ENCODE measurements at places on chromosomes 6 and 20.

GRCh38 chr6:26021001-26021349, 58.4 kb downstream of the TRIM38 start:
- peak; percentile 72 for DNase-seq

DNA sequence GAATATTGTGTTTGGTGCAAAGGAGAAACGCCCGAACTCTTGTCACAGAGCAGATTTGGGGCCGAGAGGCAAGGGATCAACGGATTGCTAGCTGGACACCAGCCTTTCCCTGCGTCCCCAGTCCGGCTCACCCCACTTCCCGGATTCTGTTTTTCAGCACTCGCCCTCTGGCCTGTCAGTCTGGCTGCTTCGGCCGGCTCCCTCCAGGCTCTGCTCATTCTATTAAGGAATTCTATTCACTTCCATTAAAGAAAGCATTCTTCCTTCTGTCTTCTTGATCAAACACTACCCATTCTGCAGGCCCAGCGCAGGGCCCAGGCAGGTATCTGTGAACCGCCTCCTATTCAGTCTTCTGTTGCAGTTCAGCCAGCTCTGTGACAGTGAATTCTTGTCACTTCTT, 91.7 kb downstream of the RNF182 start:
- no peak for DNase-seq

- DNase-seq, result no peak
These were observed 147.4 kb upstream of the BEND6 start for GRCh38 chr6:56807326-56807988.

DNA sequence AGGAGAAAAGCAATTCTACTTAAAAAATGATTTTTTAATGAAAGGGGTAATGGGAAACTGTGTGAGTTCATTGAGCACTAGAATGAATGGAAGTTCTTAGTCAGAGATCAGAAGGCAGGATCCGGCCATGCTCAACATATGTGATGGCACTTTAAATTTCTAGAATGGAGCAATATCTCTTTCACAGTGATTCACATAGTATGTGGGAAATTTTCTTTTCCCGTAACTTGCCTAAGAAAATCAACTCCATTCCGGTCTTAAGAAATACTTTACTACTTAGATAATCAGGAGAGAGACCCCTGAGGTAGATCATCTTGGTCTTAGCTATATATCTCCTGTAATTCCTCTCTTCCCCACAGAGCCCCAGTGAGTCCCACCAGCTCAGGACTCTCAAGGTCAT, 131.8 kb downstream of the SCML4 start:
- no peak for DNase-seq

DNA sequence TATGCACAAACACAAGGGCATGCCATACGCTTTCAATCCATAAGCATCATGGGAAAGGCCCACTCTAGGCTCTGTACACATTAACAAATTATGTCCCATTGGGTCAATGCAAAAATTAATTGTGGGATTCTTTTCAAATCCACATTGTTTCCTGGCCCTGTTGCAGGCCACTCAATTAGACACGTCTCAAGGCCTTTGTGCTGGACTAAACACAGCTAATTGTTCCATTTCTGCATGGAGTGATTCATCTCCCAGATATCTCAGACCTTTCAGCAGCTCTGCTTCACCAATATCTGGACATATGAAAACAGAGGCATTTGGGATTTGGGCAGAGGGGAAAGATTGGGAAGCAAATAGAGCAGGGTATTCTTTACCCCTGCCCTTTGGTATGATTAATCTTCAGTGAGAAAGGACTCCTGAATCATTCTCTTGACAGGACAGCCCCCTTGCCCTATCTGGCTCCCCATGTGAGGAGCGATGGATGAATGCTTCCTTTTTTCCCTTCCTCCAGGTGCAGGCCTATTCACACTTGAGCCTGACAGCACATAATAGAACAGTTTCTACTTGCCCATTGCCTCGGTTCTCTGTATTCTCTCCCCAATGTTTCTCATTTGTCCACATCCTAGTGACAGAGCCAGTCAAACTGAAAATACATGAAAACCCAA, 547.6 kb downstream of the HAO1 start:
- no peak for DNase-seq

DNA sequence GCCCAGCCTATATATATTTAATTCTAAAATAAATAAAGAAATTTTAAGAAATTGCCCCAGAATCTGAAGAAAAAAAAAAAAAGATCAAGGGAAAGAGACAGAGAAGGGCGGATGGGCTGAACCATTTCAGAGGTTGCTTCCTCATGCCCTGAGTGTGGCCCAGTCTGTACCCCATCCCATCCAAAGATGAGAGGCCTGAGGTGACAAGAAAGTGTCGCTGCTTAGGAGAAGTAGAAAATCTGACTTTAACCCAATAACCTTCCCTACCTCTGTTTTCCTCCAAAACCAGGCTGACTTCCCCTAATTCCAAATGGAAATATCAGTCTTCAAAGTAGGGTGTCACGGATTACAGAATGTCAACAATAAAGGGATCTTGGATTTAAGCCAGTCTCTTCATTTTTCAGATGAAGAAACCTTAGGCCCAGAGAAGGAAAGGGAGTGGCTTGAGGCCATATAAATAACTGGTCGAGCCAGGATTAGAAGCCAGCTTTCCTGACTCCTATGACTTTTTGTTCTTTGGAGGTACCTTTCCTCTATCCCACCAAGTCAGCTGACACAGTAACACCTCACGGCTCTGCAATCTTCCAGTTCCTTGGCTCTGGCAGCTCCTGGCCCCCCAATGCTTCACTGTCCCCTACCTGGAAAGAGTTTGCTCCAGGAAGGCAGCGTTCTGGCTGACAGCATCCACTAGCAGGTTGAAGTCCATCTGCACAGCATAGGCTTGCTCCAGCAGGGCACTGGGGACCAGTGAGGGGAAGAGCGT, 10.1 kb downstream of the GSS start:
- DNase-seq, result no peak

DNA sequence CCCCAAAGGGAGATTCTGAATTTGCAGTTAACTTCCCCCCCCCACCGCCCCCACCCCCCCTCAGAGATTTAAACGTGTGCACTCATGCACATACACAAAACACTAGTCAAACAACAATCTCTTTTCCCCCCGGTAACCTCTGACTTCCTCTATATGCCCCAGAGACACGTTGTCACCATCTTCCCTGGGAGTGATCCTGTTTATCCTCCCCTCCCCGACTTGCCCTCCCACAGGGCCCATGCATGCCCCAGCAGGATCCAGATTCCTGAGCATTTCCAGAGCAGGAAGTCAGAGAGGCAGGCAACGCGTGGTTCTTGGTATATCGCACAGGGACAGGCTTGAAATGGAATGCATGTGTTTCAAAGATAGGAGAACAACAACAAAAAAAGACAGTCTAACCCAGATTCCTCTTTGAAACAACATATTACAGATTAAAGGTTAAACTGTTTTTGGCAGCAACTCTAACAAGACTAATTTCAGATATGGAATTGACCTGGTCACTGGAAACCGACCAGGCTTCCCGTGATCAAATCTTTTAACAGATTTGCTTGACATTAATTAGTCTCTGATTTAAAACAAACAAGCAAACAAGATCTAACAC, 1.3 kb downstream of the BLCAP start:
- no peak for DNase-seq

DNA sequence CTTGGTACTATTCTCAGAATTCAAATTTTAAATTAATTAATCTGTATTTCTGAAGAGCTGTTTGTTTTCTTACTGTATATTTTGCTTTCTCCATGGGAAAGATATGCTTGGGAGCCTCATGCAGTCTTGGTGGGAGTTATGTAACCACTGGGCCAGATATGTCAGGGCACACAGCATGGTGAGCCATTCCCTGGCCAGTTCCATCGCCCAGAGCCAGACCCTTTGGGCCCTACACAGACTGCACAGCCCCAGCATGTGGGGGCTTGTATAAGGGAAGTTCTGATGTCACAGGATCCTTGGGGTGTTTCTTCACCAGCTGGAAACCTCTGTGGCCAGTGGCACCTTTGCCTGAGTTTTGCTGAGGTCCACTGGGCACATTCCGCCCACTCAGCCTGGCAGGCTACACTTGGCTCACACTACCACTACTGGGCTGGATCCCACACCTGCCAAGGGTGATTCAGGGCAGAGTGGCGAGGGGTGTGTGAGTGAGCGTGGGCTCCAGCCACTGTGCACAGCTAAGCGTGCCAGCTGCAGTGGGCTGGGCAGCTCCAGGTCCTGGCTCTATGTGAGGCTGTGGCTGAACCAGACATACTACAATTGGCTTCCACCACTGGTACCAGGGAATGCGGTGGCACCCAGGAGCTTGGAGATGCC, 293.5 kb downstream of the ARHGAP18 start:
- DNase-seq, result no peak

DNA sequence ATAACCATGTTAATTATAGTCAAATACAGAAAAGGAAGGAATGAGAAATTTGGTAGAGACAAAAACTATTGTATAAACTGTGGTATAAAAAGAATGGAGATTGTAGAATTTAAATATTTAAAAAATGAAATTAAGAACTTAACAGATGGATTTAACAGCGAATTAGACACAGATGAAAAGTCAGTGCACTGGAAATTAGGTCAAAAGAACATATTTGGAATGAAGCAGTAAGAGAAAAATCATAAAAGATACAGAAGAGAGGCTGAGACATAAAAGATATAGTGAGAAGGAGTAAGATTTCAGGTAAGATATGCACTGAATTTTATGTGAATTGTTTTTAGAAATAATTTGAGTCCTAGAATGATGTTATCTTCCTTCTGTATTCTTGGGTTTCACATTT, 14.0 kb downstream of the TSPYL4 start:
- DNase-seq, result no peak

- no peak for DNase-seq
These were observed 8.9 kb upstream of the LKAAEAR1 start for GRCh38 chr20:64093013-64093503.

Measured in muscle of back (tissue), 13 donors.